Activated T-helper 1 cell treated with Interleukin-2 at 50 U/mL for 16 hours (primary cell): ENCODE measurements at places on chromosomes 7 and 10.

DNA sequence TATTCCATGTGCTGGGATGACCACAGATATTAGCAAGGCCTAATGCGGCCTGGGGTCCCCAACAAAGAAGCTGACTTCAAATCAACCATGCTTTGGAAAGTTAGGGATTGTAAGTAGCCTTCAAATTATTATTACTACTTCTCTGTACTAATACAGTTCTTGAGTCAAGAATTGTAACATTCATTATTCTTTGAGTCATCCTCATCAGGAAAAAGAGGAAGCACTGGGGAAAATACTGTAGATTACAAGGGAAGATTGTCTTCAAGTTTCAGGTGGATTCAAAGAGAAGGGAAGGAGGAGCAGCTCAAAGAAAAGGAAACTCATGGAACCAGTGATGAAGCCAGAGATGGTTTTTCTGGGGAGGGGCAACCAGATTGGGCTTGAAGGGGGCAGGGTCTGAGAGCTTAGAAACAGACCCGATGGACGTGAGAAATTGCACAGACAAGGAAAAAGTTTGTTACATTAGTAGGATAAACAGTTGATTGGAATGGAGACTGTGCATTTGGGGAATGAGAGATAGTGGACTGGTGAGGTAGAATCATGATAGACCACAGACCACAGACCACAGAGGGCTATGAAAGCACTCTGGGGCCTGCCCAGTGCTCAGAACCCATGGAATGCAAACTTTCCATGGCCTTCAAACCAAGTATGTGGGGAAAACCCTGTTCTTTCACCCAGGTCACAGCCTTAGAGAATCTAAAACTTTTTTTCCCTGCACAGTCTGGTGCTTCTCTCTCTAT is 209.9 kb downstream of the ZNF365 start:
- no peak for DNase-seq

GRCh38 chr7:12713625-12714378 is 26.4 kb downstream of the ARL4A start:
- DNase-seq, result no peak

DNA sequence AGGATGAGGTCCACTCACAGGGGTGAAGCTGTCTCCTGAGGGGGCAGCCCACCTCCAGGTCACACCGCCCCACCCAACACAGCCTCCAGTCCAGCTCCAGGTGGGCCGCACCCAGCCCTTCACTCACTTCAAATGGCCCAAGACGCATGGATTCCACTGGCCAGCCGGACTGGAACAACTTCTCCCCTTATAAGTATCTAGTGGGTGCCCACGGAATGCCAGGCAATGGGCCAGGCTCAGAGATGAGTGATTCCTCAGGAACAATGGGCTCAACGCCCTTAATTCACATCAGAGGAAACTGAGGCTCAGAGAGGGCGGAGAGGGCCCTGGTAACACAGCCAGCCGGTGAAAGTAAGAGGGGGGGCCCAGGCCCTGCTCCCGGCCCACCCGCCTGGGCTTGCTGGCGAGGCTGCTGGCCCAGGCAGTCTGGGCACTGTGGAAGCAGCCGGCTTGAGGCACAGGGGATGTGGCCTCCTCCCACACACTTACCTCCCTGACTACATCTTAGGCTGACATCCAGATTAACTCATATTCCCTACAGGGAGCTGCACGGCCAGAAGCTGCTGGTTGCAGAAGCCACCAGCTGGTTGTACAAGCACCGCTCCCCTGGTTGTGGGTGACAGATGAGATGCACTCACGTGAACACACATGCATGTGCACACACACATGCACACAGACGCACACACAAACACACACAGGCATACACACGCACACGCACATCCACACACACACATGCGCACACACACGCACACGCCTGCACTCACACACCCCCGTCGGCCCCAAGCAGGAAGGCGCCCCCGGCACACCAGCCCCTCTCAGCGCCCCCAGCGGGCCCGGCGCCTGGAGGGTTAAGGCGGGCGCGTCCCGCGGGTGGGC is 1.0 kb upstream of the FAM20C start:
- no peak for DNase-seq

DNA sequence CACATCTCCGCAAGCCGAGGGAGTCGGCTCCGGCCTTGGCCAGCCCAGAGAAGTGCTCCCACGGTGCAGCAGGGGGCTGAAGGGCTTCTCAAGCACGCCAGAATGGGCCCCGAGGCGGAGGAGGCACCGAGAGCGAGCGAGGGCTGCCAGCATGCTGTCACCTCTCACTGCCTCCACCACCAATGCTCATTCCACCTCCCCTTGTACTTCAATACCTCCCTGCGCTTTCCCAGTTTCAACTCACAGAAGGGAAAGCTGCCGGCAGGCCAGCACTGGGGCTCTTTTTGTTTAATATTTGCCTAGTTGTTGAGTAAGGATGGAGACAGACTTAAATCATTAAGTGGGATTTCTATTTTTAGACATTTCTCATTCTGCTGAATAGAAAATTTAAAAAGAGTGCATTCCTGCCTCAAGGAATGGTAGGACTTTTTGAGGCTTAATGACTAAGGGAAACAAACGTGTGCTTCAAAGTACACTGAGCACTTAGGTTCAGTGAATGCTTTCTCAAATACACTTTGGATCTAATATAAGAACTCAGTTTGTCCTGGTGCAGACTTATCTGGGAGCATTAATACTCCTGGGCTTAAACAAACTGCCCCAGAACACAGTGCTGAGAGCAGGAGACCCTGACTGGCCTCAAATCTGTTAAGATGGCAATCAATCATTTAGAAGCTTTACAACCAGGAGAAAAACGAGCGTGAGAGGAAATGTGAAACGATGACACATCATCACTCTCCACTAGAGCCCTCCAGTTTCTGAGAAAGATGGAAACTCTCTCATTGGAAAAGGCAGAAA is 131.2 kb downstream of the RALA start:
- DNase-seq, result no peak

- no peak for DNase-seq
Measured at GRCh38 chr7:19106241-19107080, 11.0 kb downstream of the TWIST1 start.
